ENCODE measurements at places on chromosomes 13 and 19. TPM values are rescaled to one million over a fixed set of nuclear protein-coding genes. Genes with fewer than 3 reads are reported as not detected.

GRCh38 chr13:76759877-76760276, 126.3 kb downstream of the KCTD12 start:
- no peak overlapping the region for H3K27ac ChIP-seq
- H3K4me1 ChIP-seq, result no peaks in the 10 kb centered on the region
- DNase-seq, result no peak
- H3K36me3 ChIP-seq, result no peaks in the 10 kb centered on the region
- H3K27me3 ChIP-seq, result no peaks in the 10 kb centered on the region

GRCh38 chr13:29458419-29458818, 137.1 kb downstream of the SLC7A1 start:
- H3K27me3 ChIP-seq, result no peaks in the 10 kb centered on the region
- DNase-seq, result no peak
- H3K27ac ChIP-seq, result no peak overlapping the region
- no peaks in the 10 kb centered on the region for H3K36me3 ChIP-seq
- H3K4me3 ChIP-seq, result no peak overlapping the region

DNA sequence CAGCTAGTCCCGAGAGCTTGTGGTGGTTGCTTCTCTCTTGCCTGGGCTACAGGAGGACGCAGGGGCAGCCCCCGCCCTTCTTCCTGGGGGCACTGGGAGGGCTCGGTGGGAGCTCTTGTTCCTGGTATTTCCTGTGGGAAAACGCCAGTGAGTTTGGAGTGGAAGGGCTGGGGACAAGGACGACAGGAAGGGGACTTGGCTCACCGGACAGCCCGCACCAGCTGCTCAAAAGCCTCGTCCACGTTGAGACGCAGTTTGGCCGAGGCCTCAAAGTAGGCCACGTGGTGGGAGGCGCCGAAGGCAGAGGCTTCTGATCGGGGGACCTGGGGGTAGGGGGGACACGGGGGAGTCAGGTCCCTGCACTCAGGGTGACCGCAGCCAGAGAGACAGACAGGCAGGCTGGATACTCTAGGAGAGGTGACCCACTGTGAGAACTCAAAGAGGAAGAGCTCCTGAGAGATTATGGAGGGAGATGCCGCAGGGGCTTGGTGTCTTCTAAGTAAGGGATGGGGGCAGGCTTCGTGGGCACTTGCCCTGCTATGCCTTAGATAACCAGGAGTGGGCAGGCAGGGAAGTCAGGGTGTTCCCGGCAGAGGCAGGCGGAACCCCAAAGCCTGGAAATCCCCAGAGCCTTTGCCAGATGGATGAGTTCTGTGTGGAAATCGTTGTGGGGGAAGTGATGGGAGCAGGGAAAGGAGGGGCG, 4.3 kb downstream of the RRAS start:
- H3K4me3 ChIP-seq, result no peak overlapping the region
- no peaks in the 10 kb centered on the region for H3K36me3 ChIP-seq
- no peak for DNase-seq
- H3K4me1 ChIP-seq, result peaks cover 15% of the 10 kb centered on the region
- no peaks in the 10 kb centered on the region for H3K27me3 ChIP-seq

GRCh38 chr19:42124386-42124901, 7.8 kb downstream of the POU2F2 start:
- H3K36me3 ChIP-seq, result no peaks in the 10 kb centered on the region
- H3K4me3 ChIP-seq, result no peak overlapping the region
- no peak for DNase-seq
- peaks cover 48% of the 10 kb centered on the region for H3K4me1 ChIP-seq

DNA sequence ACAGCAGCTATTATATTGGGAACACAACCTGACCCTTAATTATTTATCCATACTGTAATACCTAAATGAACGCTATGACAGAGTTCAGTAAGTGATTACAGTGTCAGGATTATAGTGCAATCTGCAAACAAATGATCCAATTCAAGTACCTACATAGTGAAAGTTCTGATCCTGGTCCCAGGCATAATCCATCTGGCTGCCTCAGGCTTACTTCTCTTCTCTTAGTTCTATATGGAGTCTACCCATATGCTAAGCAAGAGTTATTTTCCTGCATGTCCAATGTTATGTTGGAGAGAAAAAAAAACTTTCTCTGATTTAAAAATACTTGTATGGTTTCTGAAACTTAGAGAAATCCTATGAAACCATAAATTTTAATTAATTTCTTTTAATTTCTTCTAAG, 1487.7 kb upstream of the SLC10A2 start:
- no peaks in the 10 kb centered on the region for H3K4me1 ChIP-seq
- DNase-seq, result no peak
- no peaks in the 10 kb centered on the region for H3K36me3 ChIP-seq
- no peak overlapping the region for H3K27ac ChIP-seq
- no peak overlapping the region for H3K4me3 ChIP-seq

- no peak for DNase-seq
- H3K4me3 ChIP-seq, result no peak overlapping the region
- H3K27ac ChIP-seq, result no peak overlapping the region
- H3K4me1 ChIP-seq, result no peaks in the 10 kb centered on the region
Measured at GRCh38 chr19:16297575-16298178, 26.9 kb upstream of the KLF2 start.

- peaks cover 16% of the 10 kb centered on the region for H3K36me3 ChIP-seq
- no peak overlapping the region for H3K27ac ChIP-seq
Measured at GRCh38 chr19:34178274-34178610, 5.9 kb downstream of the LSM14A start.

- no peaks in the 10 kb centered on the region for H3K36me3 ChIP-seq
- H3K27ac ChIP-seq, result peak overlapping the region; percentile 44
- peaks cover 13% of the 10 kb centered on the region for H3K4me1 ChIP-seq
- DNase-seq, result no peak
- peaks cover 12% of the 10 kb centered on the region for H3K27me3 ChIP-seq
Measured at GRCh38 chr13:28531077-28531844, 36.3 kb upstream of the FLT1 start.

GRCh38 chr19:58150328-58150921, at the start of gene ZNF329:
Gene ZNF329 (minus strand): TSS chr19:58150789. CDS start chr19:58129503, 21,286 bp downstream.
- H3K36me3 ChIP-seq, result no peaks in the 10 kb centered on the region
- H3K4me1 ChIP-seq, result peaks cover 17% of the 10 kb centered on the region
- peak within 1 kb of the TSS; percentile 80 for H3K4me3 ChIP-seq
- peak; percentile 93 for DNase-seq

GRCh38 chr13:77213644-77214043, 113.2 kb downstream of the MYCBP2 start:
- H3K36me3 ChIP-seq, result peaks cover 22% of the 10 kb centered on the region
- H3K27ac ChIP-seq, result no peak overlapping the region
- peaks cover 4% of the 10 kb centered on the region for H3K4me1 ChIP-seq
- no peak for DNase-seq
- no peaks in the 10 kb centered on the region for H3K27me3 ChIP-seq
- no peak overlapping the region for H3K4me3 ChIP-seq

- H3K27ac ChIP-seq, result no peak overlapping the region
- H3K27me3 ChIP-seq, result no peaks in the 10 kb centered on the region
- no peak overlapping the region for H3K4me3 ChIP-seq
- H3K36me3 ChIP-seq, result peaks cover 5% of the 10 kb centered on the region
- H3K4me1 ChIP-seq, result peaks cover 20% of the 10 kb centered on the region
Measured at GRCh38 chr13:49502954-49503353, 7.2 kb downstream of the PHF11 start.

- no peak overlapping the region for H3K27ac ChIP-seq
- no peak for DNase-seq
- no peaks in the 10 kb centered on the region for H3K27me3 ChIP-seq
Measured at GRCh38 chr13:96822895-96823294, 171.4 kb downstream of the OXGR1 start.

- no peak for DNase-seq
- no peak overlapping the region for H3K4me3 ChIP-seq
- H3K4me1 ChIP-seq, result no peaks in the 10 kb centered on the region
- no peaks in the 10 kb centered on the region for H3K27me3 ChIP-seq
- H3K27ac ChIP-seq, result no peak overlapping the region
Measured at GRCh38 chr13:33204130-33204927, 81.2 kb downstream of the STARD13 start.

DNA sequence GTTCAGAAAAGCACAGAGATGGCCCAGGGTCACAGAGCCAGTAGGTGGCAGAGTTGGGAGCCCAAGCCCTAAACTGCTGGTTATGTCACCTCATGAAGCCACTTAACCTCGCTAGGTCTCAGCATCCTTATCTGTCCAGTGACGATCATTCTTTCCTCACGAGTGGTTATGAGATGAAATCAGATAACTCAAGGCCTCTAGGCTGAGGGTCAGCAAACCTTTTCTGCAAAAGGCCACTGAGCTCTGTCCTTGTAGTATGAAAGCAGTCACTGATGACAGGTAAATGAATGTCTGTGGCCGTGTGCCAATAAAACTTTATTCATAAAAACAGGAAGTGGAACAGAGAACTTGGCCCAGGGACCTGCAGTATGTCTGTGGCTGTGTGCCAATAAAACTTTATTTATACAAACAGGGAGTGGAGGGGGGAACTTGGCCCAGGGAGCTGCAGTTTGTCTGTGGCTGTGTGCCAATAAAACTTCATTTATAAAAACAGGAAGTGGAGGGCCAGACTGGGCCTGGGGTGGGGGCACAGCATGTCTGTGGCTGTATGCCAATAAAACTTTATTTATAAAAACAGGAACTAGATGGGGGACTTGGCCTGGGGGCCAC, 71.2 kb downstream of the GNG7 start:
- no peak overlapping the region for H3K4me3 ChIP-seq
- DNase-seq, result no peak
- H3K4me1 ChIP-seq, result peaks cover 24% of the 10 kb centered on the region
- H3K27ac ChIP-seq, result no peak overlapping the region

- DNase-seq, result peak; percentile 55
- H3K27me3 ChIP-seq, result peaks cover 4% of the 10 kb centered on the region
- H3K4me1 ChIP-seq, result peaks cover 37% of the 10 kb centered on the region
- no peaks in the 10 kb centered on the region for H3K36me3 ChIP-seq
Measured at GRCh38 chr19:48490981-48491792, 20.4 kb downstream of the LMTK3 start.

Gene TMEM59L
- total RNA-seq, result not detected

Gene SPRED3
- 0.33 TPM for total RNA-seq

Gene PNMA8C
- not detected for total RNA-seq

Gene CPB2
- total RNA-seq, result not detected

Gene ZNF730
- total RNA-seq, result 0.57 TPM

All from CD8-positive, alpha-beta memory T cell (primary cell).